ENCODE measurements at places on chromosomes 12 and 14. TPM values are rescaled to one million over a fixed set of nuclear protein-coding genes. Genes with fewer than 3 reads are reported as not detected.

PRKAG1 gene
- 41.5 TPM for total RNA-seq

EIF2S3B gene
- 0.95 TPM for total RNA-seq

KCNC2 gene
- total RNA-seq, result not detected

GAS2L3 gene
- 19.3 TPM for total RNA-seq

PKP2 gene
- total RNA-seq, result not detected

PAX9 gene
- 4.4 TPM for total RNA-seq

CHMP4A gene
- 72.9 TPM for total RNA-seq

SLC25A21 gene
- total RNA-seq, result not detected

PIWIL1 gene
- not detected for total RNA-seq

FAM181A gene
- not detected for total RNA-seq

ITPK1 gene
- total RNA-seq, result 34.7 TPM

HCAR1 gene
- total RNA-seq, result 0.07 TPM

PAWR gene
- total RNA-seq, result 110 TPM

All from OCI-LY7 (cell line).